Right atrium auricular region (tissue), 2 donors: ENCODE measurements at places on chromosomes 3 and 15. TPM values are rescaled to one million over a fixed set of nuclear protein-coding genes. Genes with fewer than 3 reads are reported as not detected.

DNA sequence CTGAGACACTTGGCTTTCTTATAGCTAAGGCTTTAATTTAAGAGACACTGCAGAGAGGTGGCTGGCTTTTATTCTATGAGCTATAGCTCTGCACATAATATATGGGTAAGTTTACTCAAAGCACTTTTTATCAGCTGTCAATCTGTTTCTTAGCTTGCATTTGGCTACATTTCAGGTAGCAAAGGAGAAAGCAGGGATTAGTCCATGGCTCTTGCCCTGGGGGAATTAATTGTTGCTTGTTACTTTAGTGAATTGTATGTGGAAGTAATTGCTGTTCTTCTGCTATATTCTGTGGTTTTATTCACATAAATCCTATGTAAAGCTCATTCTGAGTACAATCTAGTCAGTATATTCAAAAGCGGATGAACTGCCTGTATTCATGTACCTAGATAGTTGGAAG lies 14.4 kb upstream of the CCDC39 start:
- DNase-seq: no peak

DNA sequence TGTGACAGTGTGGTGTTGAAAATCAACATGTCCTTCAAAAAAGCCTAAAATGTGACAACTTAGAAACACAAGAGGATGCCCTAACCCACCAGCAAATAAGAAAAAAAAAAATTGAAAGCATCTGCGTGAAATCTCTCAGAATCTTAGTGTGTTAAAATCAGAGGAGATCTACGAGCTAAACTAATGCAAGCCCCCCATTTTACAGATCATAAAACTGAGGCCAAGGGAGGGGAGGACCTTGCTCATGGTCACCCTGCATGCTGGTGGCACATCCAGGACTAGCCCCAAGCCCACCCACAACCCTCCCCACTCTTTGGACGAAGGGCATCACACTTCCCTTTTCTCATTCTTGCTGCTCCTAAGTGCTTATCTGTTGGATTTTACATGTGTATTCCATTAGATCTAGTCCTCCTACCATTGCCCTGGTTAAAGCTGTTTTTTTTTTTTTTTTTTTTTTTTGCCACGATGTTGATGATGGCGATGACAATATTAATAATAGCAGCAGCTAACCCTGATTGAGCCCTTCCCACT lies 29.1 kb upstream of the NOX5 start:
- DNase-seq: no peak

GRCh38 chr3:53804697-53805462 lies 41.3 kb downstream of the CHDH start:
- DNase-seq: no peak

GRCh38 chr15:79431636-79432344 lies at the start of gene MINAR1:
TSS of gene MINAR1 (plus strand) at chr15:79432336. CDS start at chr15:79456148, 23,812 bp downstream.
- DNase-seq: no peak

CCRL2 gene
- 0.89 TPM for total RNA-seq

GRCh38 chr3:76638006-76638405 lies 401.9 kb upstream of the ROBO2 start:
- no peak for DNase-seq
